ENCODE measurements at places on chromosomes 2 and 18. TPM values are rescaled to one million over a fixed set of nuclear protein-coding genes. Genes with fewer than 3 reads are reported as not detected.

GRCh38 chr2:146890491-146890890, 954.3 kb upstream of the ACVR2A start:
- no peak for DNase-seq

DNA sequence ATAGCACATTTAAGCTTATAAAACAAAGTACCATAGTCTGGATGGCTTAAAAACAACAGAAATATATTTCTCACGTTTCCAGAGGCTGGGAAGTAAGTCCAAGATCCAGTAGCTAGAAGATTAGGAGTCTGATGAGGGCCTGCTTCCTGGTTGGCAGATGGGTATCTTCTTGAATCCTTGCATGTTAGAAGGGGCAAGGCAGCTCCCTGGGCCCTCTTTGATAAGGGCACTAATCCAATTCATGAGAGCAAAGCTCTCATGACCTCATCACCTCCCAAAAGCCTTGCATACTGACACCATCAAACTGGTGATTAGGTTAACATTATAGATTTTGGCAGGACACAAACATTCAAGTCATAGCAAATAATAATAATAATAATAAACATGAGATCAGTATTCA, 146.4 kb downstream of the CCDC102B start:
- DNase-seq: no peak

GRCh38 chr2:28366496-28367282, 26.0 kb upstream of the FOSL2 start:
- DNase-seq: no peak

DNA sequence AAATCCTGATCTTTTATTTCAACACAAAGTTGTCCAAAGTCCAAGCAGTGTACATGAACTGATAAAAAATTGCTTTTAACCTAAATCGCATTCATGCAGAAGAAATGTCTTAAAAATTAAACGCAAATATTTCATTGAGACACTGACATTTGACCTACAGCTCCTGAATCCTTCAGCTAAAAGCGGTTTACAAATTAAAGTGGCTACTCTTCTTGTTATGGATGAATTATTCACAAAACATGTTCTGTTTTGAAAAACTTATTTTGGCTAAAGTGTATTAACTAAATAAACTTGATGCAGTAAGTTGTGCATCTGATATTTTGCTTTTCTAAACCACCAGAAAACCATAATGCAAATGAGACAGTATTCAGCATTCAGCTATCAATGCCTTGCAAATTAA, 2.2 kb downstream of the EPB41L3 start:
- DNase-seq: no peak

GRCh38 chr2:217795706-217796465, 206.9 kb downstream of the TNS1 start:
- no peak for DNase-seq

- DNase-seq: no peak
Measured at GRCh38 chr18:3747176-3747973, 297.4 kb downstream of the TGIF1 start.

GRCh38 chr2:107430006-107430405, 396.7 kb upstream of the RGPD4 start:
- DNase-seq: no peak

DNA sequence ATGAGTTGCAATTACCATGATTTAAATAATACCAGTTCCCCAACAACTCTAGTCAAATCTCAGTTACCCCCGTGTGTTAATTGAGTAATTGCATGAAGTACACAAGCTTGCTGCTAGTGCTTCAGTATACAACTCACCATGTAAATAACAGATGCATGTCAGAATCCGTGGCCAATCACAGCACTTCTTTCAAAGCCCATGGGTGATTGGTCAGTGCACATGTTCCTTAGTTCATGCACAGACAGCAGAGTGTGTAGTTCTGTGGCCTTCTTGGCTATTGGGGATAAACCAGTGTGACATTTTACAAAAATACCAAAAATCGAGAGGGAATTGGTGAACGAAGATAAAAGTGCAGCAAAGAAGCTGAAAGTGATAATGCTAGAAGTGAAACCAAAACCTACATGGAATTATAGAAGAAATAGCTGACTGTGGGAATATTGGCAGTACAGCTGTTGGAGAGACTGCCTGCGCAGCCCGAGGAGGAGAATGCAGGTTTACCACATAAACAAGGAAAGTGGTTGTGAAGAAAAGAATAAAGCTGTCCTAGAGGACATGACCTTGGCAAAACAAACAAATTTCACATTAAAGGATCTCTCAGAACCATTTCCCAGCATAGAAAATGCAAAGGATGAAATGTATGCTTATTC, 59.4 kb downstream of the NEDD4L start:
- no peak for DNase-seq

DNA sequence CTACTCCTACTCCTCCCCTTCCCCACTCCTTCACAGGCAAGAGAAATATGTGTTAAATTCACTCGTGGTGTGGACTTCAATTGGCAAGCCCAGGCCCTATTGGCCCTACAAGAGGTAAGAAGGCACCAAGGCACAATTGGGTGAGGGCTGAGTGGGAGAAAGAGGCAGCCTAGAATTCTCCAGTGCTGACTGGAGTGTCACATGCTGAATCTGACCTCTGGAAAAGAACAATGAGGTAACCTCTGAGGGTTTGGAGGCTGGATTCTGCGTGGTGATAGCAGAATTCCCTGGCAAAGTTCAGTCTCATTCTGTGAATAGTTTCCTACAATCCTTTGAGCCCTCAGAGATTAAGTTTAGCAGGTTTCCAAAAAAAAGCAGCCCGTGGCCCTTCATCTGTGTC, 6.9 kb downstream of the CENPA start:
- no peak for DNase-seq

GRCh38 chr2:120826716-120827410, 91.2 kb downstream of the GLI2 start:
- DNase-seq: no peak

GRCh38 chr2:149885946-149886345, 298.4 kb upstream of the MMADHC start:
- no peak for DNase-seq

DNA sequence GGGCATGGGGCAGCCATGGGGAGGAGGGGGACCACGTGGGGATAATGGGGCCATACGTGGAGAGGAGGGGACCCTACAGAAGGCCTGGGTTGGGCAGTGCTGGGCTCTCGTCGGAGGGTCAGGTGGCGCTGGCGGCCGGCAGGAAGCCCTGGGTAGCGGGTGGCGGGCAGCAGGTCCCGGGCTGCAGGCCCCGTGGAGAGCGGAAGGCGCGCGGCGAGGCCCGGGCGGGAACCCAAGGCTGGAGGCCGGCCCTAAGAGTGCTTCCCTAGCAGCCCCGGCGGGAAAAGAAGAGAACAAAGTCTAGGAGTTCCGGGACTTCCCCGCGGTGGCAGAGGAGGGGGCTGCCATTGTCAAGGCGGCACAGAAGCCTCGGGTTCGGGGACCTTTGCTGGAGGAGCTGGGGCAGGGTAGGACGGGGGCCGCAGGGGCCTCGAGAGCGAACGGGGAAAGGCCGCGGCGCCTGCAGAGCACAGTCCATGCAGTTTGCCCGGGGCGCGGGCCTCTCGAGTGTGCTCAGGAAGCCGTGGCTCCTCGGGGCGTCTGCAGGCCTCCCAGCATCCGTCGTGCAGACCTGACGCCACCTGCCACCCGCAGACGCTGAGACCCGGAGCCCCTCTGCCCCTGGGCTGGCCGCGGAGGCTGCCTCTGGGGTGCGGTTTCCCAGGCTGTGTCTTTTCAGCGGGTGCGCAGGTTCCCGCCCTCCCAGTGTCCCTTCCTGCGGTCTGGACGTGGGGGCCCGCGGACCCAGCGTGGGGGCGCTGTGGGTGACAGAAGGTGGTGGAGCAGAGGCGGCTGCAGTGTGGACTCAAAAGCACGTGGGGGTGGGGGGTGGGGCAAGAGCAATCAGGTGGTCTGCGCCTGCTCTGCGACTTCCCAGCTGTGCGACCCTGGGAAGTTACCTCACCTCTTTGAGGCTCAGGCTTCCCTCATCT, 19.4 kb upstream of the NCL start:
- peak; percentile 17 for DNase-seq

GRCh38 chr18:8359076-8359475, 250.2 kb upstream of the RAB12 start:
- no peak for DNase-seq

DNA sequence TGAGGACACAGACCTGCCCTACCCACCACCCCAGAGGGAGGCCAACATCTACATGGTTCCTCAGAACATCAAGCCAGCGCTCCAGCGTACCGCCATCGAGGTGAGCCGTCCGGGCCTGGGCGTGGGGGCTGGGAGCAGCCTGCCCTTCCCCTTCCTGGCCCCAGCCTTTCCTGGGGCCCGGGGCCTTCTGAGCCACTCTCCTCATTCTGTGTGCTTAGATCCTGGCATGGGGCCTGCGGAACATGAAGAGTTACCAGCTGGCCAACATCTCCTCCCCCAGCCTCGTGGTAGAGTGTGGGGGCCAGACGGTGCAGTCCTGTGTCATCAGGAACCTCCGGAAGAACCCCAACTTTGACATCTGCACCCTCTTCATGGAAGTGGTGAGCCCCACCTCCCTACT, 157.9 kb downstream of the DYSF start:
- no peak for DNase-seq

DNA sequence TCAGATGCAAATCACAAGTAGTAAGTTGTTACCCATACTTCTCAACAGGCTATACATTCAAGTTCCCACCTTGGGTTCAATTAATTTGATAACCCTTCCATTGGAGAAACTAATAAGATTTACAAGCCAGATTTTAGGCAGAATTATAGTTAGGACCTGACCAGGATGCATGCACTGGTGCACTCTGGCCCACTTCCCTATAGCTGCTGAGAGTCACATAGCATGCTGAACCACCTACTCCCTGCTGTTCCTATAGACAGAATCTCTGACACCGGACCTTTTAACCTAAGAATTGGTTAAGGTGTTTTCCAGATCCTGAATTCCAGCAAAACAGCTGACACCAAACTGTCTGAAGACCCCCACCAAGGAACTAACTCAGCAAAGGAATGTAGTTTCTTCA, 26.2 kb downstream of the FAM210A start:
- DNase-seq: no peak

DNA sequence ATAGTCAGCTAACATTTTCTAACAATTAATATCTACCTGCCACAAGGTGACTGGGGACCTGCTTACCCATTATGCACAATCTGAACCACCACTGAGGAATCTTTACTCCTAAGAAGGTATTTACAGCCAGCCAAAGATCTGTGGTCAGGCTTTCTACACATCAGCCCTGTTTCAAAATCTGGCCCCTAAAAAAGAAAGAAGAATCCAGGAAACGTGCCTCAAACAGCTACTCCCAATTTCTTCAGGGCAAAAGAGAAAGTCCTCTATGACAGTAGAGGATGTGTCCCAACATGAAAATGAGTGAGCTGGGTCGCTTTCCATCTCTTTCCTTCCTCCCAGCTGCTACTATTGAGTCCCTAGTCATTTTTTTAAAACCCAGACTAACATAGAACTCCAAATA, 79.5 kb downstream of the EPB41L3 start:
- no peak for DNase-seq

DNA sequence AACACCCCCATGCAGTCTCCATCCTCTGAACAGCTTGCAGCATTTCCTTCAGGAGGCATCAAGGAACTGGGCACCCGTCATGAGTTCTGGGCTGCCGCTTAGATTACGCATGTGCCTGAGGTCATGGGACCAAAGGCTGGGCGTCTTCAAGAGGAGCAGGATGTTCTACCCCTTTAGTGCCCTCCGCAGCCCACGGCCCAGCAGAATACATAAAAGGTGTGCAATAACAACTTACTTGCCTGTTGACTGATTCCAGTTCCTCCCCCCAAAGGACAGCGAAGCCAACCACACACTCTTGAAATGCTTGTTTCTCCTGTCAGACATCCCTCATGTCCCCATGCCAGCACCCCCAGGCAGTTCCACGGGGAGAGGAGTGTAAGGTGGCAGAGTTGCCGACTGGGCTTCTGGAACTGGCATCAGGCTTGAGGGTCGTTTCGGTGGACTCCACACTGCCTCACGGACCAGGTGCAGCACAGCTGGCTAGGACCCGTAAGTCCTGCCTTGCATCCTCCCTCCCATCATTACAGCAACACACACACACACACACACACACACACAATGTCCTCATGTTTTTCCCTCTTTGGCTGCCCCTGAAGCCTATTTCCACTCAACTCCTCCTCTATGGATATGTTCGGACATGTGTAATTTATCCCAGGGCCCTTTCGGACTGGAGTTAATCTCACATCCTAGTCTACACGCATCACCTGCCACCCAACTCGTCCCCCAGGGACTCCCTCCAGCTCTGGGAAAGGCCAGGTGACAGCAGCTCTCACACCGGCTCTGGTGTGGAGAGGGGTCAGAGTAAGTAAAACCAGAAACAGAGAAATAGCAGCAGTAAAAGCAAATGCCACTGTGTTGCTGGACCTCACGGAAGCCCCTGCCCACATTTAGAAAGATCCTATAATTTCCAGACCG, 200.7 kb downstream of the BCL11A start:
- no peak for DNase-seq

GRCh38 chr2:54557601-54558187, 101.6 kb downstream of the SPTBN1 start:
- no peak for DNase-seq

GRCh38 chr18:11310476-11311086, 161.2 kb upstream of the PIEZO2 start:
- DNase-seq: no peak

- DNase-seq: no peak
Measured at GRCh38 chr2:33130054-33130447, 183.3 kb downstream of the LTBP1 start.

DNA sequence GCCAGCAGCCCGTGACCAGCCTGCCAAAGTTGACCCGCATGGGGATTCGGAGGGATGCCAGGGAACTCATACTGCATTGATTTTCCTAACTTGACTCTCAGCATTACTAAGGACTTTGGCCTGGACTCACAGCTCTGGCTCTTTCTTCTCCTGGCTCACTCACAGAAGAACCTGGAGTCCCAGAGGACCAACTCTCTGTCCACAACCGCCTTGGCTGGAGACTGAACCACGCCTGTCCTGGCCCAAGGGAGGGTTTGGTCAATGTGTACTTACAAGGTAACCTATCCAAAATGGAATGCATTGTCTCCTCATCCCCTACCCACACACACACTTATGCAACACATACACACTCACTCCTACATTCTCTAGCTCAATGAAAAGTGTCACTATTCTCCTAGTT, 135.6 kb upstream of the KLHL29 start:
- no peak for DNase-seq

- DNase-seq: no peak
Measured at GRCh38 chr2:67777010-67777409, 285.8 kb downstream of the C1D start.

- DNase-seq: no peak
Measured at GRCh38 chr18:39454866-39455265, 1889.3 kb upstream of the CELF4 start.

GREB1 gene
- 22.5 TPM for polyA plus RNA-seq

PDCL3 gene
- 32.1 TPM for polyA plus RNA-seq

PIEZO2 gene
- polyA plus RNA-seq: 23.7 TPM

ARHGAP15 gene
- polyA plus RNA-seq: 3.7 TPM

SLC30A3 gene
- 6.2 TPM for polyA plus RNA-seq

CNTNAP5 gene
- polyA plus RNA-seq: 0.03 TPM

ZNF892 gene
- polyA plus RNA-seq: 7.6 TPM

MOGAT1 gene
- 0.27 TPM for polyA plus RNA-seq
